PC-3 (cell line): ENCODE measurements at places on chromosomes 2 and 18. TPM values are rescaled to one million over a fixed set of nuclear protein-coding genes. Genes with fewer than 3 reads are reported as not detected.

CD8B2 gene
- not detected in 2 replicates for total RNA-seq

GMPPA gene
- 78.1 and 85.7 TPM in 2 replicates for total RNA-seq

CPO gene
- total RNA-seq, result not detected in 2 replicates

HAAO gene
- total RNA-seq, result not detected in 2 replicates

MOCOS gene
- total RNA-seq, result 5.1 TPM in 2 replicates

CCL20 gene
- 1.7 and 1.8 TPM in 2 replicates for total RNA-seq

ARL5A gene
- 45.6 and 53.0 TPM in 2 replicates for total RNA-seq

CTAGE1 gene
- total RNA-seq, result not detected in 2 replicates

PSD4 gene
- total RNA-seq, result 46.6 and 60.3 TPM in 2 replicates

DNA sequence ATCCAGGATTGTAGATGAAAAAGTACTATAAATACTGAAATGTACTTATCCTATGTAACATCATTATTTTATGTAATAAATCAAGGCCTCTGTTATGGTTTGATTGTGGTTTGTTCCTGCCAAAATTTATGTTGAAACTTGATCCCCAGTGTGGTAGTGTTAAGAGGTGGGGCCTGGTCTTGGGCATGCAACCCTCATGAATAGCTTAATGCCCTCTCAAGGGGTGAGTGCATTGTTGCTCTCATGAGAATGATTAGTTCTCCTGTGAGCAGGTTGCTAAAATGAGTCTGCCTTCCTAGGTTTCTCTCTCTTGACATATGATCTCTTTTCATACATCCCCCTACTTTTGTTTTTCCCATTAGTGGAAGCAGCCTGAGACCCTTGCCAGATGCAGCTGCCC is 915.4 kb downstream of the TSN start:
- no peaks in the 10 kb centered on the region for H3K4me1 ChIP-seq
- DNase-seq, result no peak
- H3K27me3 ChIP-seq, result no peaks in the 10 kb centered on the region
- no peak overlapping the region for H3K27ac ChIP-seq
- no peaks in the 10 kb centered on the region for H3K36me3 ChIP-seq

DNA sequence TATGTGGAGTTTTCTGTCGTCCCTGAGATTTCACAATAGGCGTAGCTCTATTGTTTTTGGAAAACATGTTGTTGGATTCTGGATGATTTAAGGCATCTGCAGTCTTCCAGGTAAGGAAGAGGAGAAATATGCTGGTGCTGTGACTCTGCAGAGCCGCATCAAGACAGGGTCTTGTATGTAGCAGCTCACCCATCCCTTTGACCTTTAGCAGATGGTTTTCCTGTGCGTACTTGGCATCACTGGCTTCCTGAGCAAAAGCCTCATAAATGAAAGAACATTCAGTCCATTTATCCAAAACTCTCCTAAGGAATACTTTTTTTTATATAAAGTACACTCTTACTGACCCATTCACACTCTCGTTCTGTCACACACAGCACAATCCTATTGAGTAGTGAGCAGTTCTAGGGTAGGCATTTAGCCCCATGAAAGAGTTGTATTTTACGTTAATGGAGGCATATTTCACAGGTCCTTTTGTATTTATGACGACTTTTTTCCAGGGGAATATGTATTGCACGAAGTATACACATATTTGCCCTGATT is 443.9 kb downstream of the STK39 start:
- no peaks in the 10 kb centered on the region for H3K4me1 ChIP-seq
- H3K4me3 ChIP-seq, result no peak overlapping the region
- no peaks in the 10 kb centered on the region for H3K36me3 ChIP-seq

GRCh38 chr2:118321432-118322105 is 233.3 kb downstream of the INSIG2 start:
- 0 out of 2 replicates have a peak, but pooled peaks cover 7% of the 10 kb centered on the region for H3K4me1 ChIP-seq
- no peak overlapping the region for H3K4me3 ChIP-seq
- H3K27ac ChIP-seq, result no peak overlapping the region
- H3K27me3 ChIP-seq, result no peaks in the 10 kb centered on the region
- no peaks in the 10 kb centered on the region for H3K36me3 ChIP-seq
- DNase-seq, result peak; percentile 19

DNA sequence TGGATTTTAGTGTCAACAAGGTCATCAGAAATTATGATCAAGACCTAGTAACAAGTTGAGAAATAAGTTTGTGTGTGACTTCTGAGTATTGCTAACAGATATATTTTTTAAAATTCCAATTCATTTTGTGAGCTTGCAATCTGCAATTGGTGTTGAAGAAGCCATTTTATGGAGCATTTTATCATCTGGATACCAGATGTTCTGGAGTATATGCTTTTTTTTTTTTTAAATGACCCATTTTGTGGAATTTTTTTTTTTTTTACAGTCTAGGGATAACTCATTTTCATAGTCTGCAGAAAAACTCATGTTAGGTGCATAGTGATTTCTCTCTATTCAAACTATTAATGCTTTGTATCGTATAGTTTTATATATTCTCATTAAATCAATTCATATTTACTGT is 12.6 kb downstream of the QPCT start:
- no peak overlapping the region for H3K27ac ChIP-seq
- H3K4me1 ChIP-seq, result no peaks in the 10 kb centered on the region

DNA sequence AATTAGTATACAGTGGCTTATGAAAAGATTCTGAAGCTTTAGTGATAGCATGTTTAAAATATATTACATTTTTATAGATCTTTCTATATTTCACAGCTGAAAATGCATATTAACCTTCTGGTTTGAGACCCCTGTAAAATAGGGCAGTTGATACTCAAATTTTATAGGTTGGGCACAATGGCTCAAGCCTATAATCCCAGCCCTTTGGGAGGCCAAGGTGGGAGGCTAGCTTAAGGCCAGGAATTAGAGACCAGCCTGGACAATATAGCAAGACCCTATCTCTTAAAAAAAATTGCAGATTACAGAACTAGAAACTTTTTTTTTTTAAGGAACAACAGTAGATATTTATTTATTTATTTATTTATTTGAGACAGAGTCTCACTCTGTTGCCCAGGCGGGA is 31.2 kb downstream of the NBEAL1 start:
- no peaks in the 10 kb centered on the region for H3K27me3 ChIP-seq
- DNase-seq, result no peak
- H3K27ac ChIP-seq, result no peak overlapping the region
- no peak overlapping the region for H3K4me3 ChIP-seq
- no peaks in the 10 kb centered on the region for H3K4me1 ChIP-seq
- peaks cover 10% of the 10 kb centered on the region for H3K36me3 ChIP-seq

DNA sequence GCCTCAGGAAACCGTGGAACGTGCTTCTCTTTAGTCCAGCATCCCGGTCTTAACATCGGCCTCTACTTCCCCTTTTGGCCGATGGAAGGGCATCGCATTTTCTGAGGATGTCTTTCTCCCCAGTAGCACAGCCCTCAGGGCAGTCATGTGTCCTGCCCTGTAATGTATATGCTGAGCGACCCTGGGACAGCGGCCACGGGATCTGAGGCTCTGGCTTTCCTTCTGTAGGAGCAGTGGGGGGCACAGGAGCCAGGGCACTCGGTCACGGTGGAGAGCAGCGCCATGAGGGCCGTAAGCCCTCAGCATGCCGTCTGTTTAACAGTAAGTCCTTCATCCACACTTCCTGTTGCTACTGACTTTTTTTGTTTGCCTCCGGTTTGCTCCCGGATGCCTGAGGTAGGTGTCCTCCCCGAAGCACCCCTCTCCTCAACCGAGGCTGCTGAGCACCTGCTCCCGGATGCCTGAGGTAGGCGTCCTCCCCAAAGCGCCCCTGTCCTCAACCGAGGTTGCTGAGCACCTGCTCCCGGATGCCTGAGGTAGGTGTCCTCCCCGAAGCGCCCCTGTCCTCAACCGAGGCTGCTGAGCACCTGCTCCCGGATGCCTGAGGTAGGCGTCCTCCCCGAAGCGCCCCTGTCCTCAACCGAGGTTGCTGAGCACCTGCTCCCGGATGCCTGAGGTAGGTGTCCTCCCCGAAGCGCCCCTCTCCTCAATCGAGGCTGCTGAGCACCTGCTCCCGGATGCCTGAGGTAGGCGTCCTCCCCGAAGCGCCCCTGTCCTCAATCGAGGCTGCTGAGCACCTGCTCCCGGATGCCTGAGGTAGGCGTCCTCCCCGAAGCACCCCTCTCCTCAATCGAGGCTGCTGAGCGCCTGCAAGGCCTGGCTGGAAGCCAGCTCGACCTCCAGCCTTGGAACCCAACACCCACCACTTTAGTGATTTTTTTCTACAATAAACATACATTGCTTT is 169.3 kb downstream of the HDAC4 start:
- H3K4me3 ChIP-seq, result no peak overlapping the region
- no peaks in the 10 kb centered on the region for H3K4me1 ChIP-seq
- no peaks in the 10 kb centered on the region for H3K36me3 ChIP-seq
- H3K27ac ChIP-seq, result no peak overlapping the region

DNA sequence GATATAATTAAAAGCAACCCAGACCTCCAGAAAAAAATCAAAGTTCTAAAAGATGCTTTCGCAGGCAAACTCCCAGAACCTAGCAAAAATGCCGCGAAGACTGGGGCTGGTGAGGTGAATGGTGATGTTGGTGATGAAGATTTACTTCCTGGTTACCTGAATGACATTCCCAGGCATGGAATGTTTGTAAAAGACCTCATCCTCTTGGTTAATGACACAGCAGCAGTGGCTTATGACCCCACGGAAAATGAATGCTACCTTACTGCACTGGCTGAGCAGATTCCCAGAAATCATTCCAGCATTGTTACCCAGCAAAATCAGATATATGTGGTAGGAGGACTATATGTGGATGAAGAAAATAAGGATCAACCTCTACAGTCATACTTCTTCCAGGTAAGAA is 994 bp downstream of the KLHL41 start:
- no peak overlapping the region for H3K27ac ChIP-seq
- peaks cover 54% of the 10 kb centered on the region for H3K4me1 ChIP-seq
- H3K4me3 ChIP-seq, result no peak overlapping the region
- DNase-seq, result peak; percentile 45

DNA sequence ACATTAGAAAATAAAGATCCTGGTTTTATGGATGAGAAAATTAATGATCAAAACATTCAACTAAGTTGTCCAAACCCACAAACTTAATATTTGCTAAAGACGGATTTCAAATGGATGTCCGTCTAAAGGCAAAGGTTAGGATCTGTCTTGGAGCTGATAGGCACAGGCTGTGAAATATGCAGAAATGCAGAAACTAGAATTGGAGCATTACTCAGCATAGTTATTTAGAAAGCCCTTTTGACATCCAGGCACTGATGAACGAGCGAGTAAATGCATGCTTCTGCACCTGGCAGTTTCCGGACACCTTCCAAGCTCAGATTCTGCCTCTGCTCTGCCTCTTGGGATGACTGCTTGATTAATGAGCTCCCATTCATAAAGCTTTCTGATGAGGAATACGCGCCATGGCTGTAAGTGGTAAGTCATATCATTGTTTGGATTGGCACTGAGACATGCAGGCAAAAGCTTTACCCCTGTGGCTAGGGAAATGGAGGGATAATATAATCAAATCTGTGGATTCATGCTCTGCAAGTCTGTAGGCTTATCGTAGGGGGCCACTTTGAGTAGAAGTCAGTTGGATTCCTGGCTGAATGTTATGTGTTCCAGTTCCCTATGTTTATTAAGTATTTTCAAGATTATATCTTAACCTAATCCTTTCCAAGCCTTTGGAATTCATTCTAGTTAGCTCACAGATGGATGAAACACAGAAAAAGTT is 2176.3 kb upstream of the CELF4 start:
- no peak overlapping the region for H3K27ac ChIP-seq
- no peaks in the 10 kb centered on the region for H3K4me1 ChIP-seq
- DNase-seq, result no peak
- no peak overlapping the region for H3K4me3 ChIP-seq

DNA sequence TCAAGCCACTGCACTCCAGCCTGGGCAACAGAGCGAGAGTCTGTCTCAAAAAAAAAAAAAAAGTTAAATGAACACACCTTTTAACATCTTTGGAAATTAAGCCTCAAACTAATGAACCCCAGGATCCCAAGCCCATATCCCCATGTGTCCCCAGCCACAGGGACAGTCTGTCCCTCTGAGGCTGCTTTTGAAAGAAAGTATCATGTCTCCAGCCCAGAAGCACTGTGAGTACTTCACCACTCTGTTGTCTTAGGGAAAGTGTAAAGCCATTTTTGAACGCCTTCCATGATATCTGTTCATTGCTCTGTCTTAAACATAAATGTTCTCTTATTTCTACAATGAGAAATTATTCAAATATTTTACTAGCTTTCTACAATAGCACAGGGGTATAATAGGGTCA is 52.1 kb upstream of the CHMP1B start:
- no peaks in the 10 kb centered on the region for H3K36me3 ChIP-seq
- H3K27ac ChIP-seq, result no peak overlapping the region
- no peak overlapping the region for H3K4me3 ChIP-seq
- peaks cover 13% of the 10 kb centered on the region for H3K4me1 ChIP-seq
- DNase-seq, result no peak

- H3K36me3 ChIP-seq, result no peaks in the 10 kb centered on the region; the same call in 1 of the 2 replicates
- DNase-seq, result no peak
- peaks cover 5% of the 10 kb centered on the region; the same call in 1 of the 2 replicates for H3K4me1 ChIP-seq
- H3K4me3 ChIP-seq, result no peak overlapping the region
- no peak overlapping the region for H3K27ac ChIP-seq
These were observed 175.9 kb downstream of the NBAS start for GRCh38 chr2:15385184-15385583.

DNA sequence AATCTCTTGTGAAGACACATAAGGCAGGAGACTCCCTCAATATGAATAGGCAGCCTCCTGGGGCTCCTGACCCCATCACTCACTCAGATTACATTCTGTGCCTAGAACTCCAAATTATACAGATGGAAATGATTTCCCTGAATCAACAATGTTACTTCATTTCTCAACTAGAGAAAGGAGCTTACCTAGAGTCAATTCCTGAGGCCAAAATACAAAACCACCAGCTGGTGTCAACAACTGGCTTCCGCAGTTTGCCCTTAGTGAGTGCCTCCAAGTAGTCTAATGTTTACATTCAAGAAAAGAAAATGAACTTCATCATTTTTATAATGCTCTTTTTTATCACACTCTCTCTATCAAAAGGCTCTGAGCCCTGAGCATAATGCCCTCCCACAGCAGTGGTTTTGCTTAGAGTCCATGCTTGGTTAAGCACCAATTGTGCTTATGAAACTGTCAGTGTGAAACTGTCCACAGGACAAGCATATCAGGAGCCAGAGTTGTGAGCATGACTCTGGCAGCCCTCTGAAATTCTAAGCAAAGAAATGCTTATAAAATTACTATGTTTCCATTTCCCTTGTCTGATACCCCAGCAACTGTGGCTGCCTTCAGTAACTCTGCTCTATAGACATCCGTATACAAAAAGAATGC is 305.7 kb upstream of the PKDCC start:
- no peaks in the 10 kb centered on the region for H3K36me3 ChIP-seq
- no peak for DNase-seq
- no peak overlapping the region for H3K27ac ChIP-seq

- H3K27ac ChIP-seq, result no peak overlapping the region
- no peak overlapping the region for H3K4me3 ChIP-seq
- no peak for DNase-seq
- no peaks in the 10 kb centered on the region for H3K36me3 ChIP-seq
- no peaks in the 10 kb centered on the region for H3K4me1 ChIP-seq
These were observed 311.9 kb downstream of the TXNL1 start for GRCh38 chr18:56326336-56327072.

DNA sequence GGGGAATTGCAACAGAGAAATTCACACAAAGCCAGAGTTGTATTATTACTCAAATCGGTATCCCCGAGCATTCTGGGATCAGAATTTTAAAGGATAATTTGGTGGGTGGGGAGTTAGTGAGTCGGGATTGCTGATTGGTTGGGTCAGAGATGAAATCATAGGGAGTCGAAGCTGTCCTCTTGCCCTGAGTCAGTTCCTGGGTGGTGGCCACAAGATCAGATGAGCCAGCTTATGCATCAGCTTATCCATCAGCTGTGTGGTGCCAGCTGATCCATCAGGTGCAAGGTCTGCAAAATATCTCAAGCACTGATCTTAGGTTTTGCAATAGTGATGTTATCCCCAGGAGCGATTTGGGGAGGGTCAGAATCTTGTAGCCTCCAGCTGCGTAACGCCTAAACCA is 34.3 kb upstream of the ITM2C start:
- no peak for DNase-seq
- H3K27ac ChIP-seq, result no peak overlapping the region
- no peaks in the 10 kb centered on the region for H3K27me3 ChIP-seq
- no peaks in the 10 kb centered on the region for H3K36me3 ChIP-seq
- no peaks in the 10 kb centered on the region for H3K4me1 ChIP-seq
- no peak overlapping the region for H3K4me3 ChIP-seq
